Smooth muscle cell of the brain vasculature (primary cell): ENCODE measurements at places on chromosomes 13 and 19.

DNA sequence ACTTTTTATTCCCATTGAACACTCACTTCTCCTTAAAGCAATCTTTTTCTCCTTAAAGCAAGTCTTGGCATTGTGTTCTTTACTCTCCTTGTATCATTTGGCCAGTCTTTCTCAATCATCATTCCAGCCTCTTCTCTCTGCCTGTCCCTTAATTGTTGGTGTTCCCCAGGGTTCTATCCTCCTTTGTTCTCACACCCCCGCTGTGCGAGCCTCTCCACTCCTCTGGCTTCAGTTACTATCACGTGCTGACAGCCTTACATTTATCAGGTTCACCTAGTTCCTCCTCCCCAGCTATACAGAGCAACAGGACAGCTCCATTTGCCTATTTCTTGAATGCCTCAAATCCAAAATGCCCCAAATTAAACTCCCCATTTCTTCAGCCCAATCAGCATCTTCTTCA is 24.6 kb downstream of the CYSLTR2 start:
- DNase-seq, result no peak

- DNase-seq, result no peak
Measured at GRCh38 chr13:98353750-98354149, 176.7 kb upstream of the RNF113B start.

- no peak for DNase-seq
Measured at GRCh38 chr13:98582947-98583346, 6.0 kb upstream of the STK24 start.

GRCh38 chr19:55855160-55855559 is 18.8 kb downstream of the NLRP4 start:
- no peak for DNase-seq

DNA sequence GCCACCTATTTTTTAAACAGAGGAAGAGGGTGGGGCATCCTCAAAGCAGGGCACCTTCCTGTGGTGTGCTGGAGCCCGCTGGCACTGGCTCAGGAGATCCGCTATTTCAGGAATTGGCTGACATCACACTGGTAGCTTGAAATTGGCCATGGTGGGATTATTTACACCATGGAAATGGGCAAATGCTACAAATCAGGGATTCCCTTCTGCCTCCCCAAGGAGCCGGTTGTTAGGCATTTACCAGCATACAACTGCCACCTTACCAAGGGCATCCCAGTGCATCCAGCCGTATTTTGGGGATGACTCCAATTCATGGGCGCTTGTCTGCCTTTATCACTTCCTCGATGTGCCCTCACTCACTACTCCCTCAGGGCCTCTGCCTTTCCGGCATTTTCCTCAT is 14.2 kb downstream of the HRC start:
- no peak for DNase-seq

GRCh38 chr13:107421951-107422350 is 793.4 kb downstream of the LIG4 start:
- no peak for DNase-seq

DNA sequence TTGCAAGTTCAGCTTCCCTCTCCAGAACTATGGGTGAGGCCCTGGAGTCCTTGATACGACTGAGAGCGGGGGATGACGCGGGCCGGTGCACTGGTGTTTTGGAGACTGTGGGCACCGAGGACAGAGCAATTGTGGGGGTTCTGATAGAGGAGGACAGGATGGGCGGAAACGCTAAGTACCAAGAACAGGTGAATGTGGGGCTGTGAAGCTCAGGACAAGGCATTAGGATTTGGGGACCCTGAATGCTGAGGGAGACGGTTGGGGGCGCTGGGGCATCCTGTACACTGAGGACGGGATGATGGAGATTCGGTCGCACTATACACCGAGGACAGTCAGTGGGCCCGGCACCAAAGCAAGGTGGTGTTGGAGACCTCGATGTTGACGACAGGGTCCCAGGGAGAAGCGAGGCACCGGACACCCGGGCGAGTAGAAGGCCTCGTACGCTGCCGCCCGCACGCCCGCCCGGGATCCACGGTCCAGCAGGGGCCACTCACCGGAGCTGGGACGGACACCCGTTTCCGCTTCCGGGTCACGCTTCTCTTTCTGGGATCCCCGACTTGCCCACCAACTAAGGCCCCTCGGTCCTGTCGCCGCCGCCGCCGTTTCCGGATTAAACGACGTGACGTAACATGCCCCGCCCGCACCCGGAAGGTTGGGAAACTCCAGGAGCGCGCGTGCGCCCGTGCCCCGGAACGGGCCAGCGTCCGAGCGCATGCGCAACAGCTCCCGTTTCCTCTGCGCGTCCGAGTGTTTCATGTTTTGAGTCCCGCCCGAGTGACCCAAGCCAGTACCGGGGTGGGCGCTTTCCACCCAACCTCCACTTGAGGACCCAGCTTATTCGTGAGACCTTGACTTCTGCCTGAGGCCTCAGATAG is at the start of gene CHMP2A:
CHMP2A (minus strand) TSS at position 612 of the 875 bp plus-strand sequence. CDS start 893 bp downstream, outside the sequence.
- DNase-seq, result peak; percentile 93

GRCh38 chr19:47028195-47028601 is 8.6 kb downstream of the NPAS1 start:
- DNase-seq, result no peak

- no peak for DNase-seq
Measured at GRCh38 chr13:91531646-91532045, 133.2 kb downstream of the GPC5 start.

DNA sequence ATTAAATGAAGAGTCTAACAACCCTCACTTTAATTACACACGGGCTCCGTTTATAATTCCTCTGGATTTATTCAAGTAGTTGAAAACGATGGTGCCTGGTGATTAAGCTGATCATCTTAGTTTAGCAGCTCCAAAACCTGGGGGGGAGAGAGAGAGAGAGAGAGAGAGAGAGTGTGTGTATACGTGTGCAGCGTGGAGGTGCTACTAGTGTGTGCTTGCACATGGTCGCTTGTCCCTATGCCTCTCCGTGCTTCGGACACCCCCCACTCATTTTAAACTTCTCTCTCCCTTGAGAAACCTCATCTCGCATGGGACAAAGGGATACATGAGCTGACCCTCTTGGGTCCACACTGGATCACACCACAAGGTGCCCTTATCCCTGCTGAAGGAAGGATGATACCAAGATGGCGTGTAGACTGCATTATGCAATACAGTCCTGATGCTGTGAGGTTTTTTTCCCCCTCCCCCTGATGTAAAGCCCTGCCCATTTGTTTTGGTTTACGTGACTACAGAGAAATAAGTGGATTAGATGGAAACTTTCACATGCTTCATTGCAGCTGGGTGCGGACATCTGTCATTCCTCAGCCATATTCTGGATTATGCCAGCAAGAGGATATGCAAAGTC is 320.8 kb downstream of the ZNF536 start:
- DNase-seq, result no peak

GRCh38 chr13:27137759-27138158 is 33.9 kb downstream of the USP12 start:
- DNase-seq, result no peak

- DNase-seq, result no peak
Measured at GRCh38 chr13:44230071-44230470, 143.6 kb upstream of the SERP2 start.

- no peak for DNase-seq
Measured at GRCh38 chr13:112697756-112698655, 8.2 kb downstream of the ATP11A start.

DNA sequence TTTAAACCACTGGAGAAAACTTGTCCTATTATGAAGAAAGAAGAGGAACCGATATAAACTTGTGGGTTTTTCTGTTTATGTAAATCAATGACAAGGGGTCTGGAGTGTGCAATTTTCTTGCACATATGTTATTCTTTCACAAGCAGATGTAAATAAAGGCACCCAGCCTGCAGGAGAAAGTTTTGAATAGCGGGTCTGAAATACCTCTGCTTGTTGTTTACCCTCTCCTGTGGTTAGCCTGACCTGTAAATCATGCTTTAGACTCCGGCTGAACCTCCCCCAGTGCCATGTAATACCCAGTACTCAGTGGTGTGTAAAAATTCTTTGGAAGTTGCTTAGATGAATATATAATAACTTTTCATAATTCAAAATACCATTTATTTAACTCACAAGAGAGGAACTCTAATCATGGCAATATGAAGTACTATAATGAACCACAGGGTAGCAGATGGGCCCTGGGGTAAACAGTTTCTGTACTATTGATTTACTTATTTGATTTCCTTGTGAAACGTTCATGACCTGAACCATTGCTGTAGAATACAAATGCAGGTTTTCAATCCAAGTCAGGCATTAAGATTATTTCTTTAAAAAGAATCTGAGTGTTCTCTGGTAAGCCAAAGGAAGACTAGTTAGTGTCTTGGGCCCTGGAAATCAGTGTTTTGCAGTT is 245.1 kb downstream of the LMO7 start:
- DNase-seq, result no peak

DNA sequence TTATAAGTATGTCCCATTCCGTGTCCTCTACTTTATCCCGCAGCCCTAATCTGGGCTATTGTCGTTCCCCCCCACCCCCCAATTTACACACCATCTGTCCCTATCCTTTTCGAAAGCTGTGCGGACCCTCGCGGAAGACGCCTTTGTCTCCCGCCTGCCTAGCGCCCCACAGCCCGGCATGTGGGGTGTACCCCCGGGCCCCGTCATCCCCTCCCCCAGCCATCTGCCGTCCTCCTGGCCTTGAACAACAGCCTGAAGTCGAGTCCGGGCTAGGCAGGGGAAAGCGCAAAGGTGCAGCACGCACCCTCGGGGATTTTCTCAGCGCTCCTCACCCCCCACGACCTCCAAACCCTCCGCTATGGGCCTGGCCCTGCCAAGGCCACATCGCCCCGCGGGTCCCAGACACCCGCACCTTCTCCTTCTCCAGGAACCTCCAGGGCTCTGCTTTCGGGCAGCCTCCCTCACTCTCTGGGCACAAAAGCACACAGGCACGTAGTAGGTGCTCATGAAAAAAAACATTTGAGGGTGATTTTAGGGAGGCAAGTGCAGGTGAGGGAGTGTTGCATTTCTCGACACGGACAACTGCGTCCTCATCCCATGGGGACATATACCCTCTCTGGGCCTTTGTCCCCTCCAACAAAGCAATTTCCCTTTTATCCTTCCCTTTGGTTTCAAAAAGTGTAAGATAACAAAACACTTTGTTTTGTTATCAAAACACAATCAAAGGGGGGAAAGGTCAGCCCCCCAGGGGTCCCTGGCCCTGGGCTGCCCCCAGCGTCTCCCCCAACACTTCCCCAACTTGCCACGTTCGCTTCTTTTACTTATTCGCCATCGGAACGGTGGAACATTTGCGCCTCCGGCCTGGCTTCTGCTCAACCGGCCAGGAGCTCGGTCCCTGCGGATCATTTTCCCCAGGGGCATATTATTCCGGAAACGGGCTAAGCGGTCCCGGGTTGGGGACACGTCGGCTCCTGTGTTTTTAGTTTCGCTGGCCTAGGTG is 16.4 kb downstream of the CCDC124 start:
- DNase-seq, result no peak

GRCh38 chr13:103335241-103335640 is 269.0 kb upstream of the SLC10A2 start:
- no peak for DNase-seq

- DNase-seq, result no peak
Measured at GRCh38 chr19:12821761-12822160, 12.6 kb downstream of the RTBDN start.

DNA sequence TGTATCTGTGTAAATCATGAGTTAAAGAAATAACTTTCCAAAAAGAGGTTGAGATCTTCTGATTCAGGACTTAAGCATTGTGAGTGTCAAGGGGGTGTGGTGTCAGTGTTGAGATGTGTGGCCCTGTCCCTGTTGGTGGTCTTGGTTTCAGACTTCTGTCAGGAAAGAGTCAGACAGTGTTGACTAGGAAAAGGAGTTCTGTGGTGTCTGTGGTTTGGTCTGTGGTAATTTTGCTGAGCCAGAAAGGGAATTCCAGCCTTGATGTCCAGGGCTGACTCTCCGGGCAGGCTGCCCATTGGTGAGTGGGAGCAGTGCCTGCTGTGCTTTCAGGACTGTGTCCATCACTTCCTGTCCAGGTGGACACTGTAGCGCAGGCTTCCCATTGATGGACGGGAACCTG is 39.8 kb upstream of the IGFL4 start:
- DNase-seq, result peak; percentile 89

- DNase-seq, result no peak
Measured at GRCh38 chr19:49912965-49913685, 15.9 kb upstream of the ATF5 start.

- DNase-seq, result no peak
Measured at GRCh38 chr19:42480335-42481095, 37.8 kb upstream of the CXCL17 start.

DNA sequence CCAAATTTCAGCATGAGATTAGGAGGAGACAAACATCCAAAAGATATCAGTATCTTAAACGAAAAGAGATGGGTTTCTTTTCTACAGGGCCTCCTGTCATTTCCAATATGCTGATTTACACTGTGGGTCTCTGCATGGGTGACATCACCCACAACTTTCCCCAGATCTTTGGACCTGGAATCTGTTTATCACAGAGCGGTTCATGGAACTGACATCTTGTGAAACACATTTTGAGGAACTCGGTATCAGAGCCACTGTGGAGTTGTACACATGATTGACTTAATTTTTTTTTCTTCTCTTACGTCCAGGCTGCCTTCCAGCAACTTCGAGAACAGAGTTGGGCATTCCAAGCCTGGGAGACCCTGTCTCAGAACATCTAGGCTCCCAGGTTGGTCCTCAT is 80.2 kb upstream of the SERP2 start:
- DNase-seq, result no peak

GRCh38 chr13:48125794-48126228 is 30.9 kb upstream of the MED4 start:
- DNase-seq, result peak; percentile 35

GRCh38 chr19:13920940-13921747 is 15.1 kb downstream of the CC2D1A start:
- no peak for DNase-seq

GRCh38 chr19:28482221-28482620 is 730.7 kb downstream of the UQCRFS1 start:
- DNase-seq, result no peak

GRCh38 chr13:30616927-30617314 is 799 bp upstream of the USPL1 start:
- DNase-seq, result peak; percentile 77

- no peak for DNase-seq
Measured at GRCh38 chr13:66994517-66995202, 235.5 kb downstream of the PCDH9 start.

DNA sequence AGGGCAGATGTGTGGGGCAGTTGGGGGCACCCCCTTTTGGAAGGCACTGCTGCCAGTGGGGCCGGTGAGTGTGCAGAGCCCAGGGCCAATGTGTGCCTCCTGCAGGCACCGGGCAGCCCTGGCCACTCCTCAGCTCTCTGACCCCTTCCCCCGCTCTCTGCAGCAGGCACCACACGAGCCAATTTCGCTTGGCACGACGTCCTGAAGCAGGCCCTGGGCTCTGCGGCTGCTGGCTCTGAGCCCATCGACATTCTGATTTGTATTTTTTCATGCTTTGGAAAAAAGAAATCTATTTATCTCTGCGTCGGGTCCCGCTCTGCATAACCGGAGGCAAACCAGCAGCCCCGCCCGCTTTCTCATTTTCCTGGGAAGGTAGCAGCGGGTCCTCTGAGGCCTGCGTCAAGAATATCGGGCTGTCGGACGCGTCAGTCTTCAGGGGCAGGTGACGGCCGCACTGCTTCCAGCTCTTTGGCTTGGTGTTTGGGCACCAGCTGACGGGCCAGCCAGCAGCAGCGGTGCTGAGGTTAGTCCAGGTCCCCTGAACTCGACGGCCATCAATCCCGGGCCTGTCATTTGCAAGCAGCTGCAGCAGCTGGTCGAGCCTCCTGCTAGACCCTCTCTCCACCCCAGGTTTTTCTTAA is 134.3 kb downstream of the KDM4B start:
- no peak for DNase-seq

GRCh38 chr19:3849092-3849491 is 19.7 kb downstream of the ZFR2 start:
- DNase-seq, result no peak
